ENCODE measurements at places on chromosomes 6 and 20. TPM values are rescaled to one million over a fixed set of nuclear protein-coding genes. Genes with fewer than 3 reads are reported as not detected.
A peak's percentile ranks its signal among the peaks of the same experiment; 100 is the strongest.

GRCh38 chr6:56692523-56693245 lies 50.0 kb upstream of the DST start:
- DNase-seq: no peak

TENT5A gene
- polyA plus RNA-seq: 18.8 TPM

TCF15 gene
- polyA plus RNA-seq: 0.65 TPM

KCNK16 gene
- not detected for polyA plus RNA-seq

DNA sequence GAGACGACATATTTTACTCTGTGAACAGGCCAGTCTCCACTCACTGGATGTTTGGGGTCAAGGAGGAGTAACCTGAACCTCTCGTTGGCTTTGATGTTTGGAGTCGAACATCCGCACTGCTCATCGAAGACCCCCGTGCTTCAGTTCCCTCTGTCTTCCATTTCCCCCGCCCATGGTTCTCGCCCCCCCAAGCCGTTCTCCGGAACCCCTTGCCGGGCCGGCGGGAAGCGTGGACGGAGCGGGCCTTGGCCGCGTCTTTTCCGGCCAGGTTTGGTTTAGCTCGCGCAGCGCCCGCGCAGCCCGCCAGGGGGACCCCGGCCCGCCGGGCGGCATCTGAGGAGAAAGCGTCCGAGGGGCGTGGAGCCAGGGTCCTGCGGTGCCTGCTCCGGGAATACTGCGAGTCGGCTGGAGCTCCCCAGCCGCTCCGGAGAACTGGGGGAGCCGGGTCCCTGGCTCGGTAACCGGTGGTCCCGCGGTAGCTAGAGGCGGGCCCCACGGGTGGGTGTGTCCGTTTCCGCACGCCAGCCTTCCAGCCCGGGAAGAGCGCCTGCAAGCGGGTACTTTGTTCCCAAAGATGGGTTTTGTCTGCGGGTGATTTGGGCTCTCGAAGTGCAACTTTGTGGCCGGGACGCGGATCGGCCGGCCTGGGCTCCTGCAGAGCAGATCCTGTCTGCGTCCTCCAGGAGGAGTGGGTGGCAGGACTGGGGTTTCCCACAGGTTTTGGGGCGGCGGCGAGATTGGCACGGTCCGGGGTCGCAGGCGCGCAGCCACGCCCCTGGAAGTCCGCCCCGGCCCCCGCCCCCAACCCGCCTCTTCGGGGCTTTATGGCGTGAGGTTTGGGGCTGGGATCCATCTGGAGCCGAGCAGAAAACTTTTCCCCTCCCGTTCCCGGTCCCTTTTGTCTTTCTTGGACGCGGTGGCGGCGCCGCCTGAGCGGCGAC lies at the start of gene TMEM200A:
Gene TMEM200A (plus strand): TSS at position 852 of the 941 bp plus-strand sequence. CDS start 74,406 bp downstream, outside the sequence.
- DNase-seq: peak; percentile 21

DNA sequence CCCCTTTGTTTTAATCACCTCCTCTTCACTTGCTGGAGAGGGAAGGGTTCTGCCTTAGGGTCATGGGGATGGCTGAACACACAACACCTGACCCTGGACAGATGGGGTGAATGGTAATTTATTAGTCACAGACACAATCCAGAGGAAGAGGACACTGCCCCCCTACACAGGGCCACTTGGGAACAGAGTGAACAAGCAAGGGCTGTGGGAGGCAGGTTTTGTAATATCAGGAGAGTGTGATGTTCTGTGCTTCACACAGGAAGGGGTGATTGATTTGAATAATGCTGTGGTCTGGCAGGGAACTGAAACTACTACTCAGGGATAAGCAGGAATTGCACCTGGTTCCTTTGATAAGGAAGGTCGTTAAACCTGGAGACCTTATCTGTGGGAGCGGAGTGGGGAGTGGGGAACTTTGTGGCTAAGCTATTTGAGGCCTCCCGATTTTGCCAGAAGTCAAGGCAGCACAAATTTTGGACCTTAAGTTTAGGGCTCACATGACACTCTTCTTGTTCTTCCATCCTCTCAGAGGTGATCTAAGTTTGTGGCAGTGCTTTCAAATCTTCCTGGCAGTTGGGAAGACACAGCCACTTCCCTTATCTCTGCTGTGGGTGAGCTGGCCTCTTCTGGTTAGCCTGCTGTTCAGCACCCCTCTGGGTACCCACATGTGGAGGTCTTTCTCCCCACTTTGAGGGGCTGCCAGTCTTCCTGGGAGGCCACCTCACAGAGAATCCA lies 77.8 kb downstream of the CD164 start:
- no peak for DNase-seq

PTPRT gene
- 0.09 TPM for polyA plus RNA-seq

SNAP25 gene
- 1.6 TPM for polyA plus RNA-seq

CD164 gene
- polyA plus RNA-seq: 221 TPM

TINAG gene
- not detected for polyA plus RNA-seq

DNA sequence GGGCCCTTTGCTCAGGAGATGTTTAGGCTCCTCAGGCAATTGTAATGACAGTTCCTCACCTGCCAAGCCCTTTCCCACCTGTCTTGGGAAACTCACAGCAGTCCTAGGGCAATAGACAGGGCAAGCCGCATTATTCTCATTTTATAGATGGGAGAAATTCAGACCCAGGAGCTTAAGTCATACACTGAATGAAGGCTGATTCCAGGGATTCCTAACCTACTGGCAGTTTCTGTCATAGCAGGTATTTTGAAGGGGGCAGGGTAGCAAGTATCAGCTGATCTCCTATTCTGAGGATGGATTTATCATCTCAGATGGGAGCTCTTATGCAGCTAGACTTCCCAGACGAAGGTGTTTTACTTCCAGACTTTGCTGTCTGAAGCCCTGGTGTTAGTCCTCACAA lies 61.4 kb upstream of the MYL9 start:
- no peak for DNase-seq

DNA sequence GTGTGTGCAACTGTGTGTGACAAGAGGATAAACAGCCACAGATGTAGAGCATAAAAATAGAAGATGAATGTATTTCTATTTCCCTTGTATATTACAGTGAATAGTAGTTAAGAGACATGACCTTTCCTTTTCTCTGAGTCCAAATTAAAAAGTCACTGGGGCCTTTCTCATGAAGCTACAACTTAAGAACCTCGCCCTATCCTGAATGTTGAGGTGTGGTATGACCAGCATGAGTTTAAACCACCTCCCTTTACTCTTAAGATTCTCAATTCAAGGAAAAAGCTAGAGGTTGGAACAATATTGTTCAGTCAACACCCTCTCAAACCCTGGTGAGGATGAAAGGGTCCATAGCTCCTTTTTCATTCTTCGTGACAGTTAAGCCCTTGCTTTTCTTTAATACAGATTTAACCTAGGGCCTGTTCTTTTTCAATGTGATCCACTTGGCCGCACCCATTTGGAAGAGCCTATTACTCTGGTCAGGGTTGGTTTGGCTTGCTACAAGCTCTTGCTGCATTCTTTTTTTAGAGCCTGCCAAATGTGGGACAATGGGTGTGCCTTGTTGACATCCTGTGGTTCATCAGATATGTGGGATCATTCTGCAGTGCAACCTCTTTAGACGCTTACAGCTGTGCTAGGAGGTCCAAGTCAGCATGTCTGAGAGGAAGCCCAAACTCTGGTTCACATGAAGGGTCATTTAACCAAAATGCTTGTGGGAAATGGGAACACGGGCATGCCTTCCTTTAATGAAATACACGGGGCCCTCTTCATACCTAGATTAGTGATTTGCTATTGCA lies 290.0 kb downstream of the HAO1 start:
- no peak for DNase-seq

GRCh38 chr6:110033749-110034666 lies 55.9 kb downstream of the GPR6 start:
- no peak for DNase-seq

- no peak for DNase-seq
Observed at GRCh38 chr20:2252419-2252997, 43.3 kb upstream of the TGM3 start.

Data from urinary bladder (tissue), 4 donors.